ENCODE measurements at places on chromosomes 3 and 15.

DNA sequence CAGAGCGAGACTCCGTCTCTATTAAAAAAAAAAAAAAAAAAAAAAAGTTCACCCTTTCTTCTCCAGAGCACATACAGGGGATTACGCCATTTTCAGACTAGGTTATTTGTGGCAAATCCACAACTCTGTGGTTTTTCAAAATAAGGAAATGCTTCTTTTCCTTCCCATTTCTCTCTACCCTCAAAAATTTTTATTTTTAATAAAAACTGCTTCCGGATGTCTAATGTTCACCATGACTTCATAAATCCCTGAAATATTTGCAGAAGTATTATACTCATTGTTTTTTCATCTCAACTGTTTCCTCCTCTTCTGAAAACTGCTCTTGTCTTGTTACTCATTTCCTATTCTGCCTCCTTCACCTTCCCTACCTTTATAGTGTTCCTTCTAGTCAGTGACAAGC, 45.0 kb upstream of the SLC12A8 start:
- DNase-seq = no peak

GRCh38 chr3:168342946-168343850, 247.5 kb upstream of the GOLIM4 start:
- DNase-seq = no peak

- DNase-seq = no peak
Measured at GRCh38 chr15:56805466-56806147, 72.3 kb upstream of the ZNF280D start.

DNA sequence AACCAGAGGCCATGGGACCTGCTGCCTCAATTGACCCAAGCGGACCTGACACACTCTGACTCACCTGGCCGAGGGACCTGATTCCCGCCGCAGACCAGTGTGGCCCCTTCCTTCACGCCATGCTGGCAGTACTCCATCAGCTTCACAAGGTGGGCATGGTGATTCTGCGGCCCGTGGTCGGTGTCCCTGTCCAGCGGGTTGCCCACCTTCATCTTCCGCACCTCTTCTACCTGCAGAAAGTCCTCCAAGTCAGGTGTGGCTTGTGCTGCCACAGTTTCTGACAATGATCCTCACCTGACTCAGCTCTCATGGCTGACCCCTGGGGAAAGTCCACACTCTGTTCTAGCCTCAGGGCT, 25.9 kb upstream of the SLC41A3 start:
- no peak for DNase-seq

DNA sequence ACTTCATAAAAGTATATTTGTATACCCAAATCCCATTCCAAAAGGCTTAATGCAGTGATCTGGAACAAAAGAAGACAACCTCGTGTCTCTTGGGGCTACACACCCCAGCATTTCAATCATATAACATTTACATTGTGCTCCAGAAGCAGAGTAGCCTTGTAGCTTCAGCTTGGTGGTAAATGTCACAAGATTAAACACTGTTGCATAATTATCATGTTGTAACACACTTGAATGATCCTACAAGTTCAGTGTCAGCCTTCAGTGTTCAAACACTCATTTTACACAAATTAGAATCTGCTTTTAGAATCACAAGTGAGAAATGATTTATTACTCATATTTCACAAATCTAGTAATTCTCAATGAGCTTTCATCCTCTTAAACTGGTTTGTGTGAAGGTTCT, 122.6 kb downstream of the CNTN3 start:
- no peak for DNase-seq

DNA sequence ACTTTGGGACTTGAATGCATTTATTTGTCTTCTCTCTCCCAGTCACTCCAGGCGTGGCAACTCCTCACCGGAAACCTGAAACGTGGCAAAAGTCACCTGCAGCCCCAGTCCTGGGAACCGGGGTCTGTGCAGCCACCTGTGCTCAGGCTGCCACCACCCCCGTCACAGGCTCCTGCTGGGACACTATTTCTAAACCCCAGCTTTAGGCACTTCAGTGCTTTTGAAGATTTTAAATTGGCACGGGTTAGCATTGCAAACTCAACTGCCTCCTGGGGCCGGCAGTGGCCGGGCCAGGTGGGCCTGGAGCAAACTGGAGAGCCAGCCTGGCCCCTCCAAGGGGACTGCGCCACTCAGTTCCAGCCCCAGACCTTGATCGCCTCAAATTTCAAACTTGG, 146.7 kb upstream of the IQSEC1 start:
- DNase-seq = no peak
